ENCODE measurements at places on chromosomes 1 and 21. TPM values are rescaled to one million over a fixed set of nuclear protein-coding genes. Genes with fewer than 3 reads are reported as not detected.

DMRTB1 gene
- total RNA-seq = not detected

EPHB2 gene
- 80.2 TPM for total RNA-seq

GJA9 gene
- total RNA-seq = not detected

PRXL2B gene
- total RNA-seq = 29.6 TPM

CD247 gene
- 1.5 TPM for total RNA-seq

APOBEC4 gene
- total RNA-seq = not detected

SOX13 gene
- total RNA-seq = 27.8 TPM

- no peak overlapping the region for H3K27ac ChIP-seq
- no peak overlapping the region for H3K4me3 ChIP-seq
- H3K27me3 ChIP-seq = peaks cover 52% of the 10 kb centered on the region
- DNase-seq = no peak
Measured at GRCh38 chr1:53731779-53732305, 7.1 kb downstream of the GLIS1 start.

DNA sequence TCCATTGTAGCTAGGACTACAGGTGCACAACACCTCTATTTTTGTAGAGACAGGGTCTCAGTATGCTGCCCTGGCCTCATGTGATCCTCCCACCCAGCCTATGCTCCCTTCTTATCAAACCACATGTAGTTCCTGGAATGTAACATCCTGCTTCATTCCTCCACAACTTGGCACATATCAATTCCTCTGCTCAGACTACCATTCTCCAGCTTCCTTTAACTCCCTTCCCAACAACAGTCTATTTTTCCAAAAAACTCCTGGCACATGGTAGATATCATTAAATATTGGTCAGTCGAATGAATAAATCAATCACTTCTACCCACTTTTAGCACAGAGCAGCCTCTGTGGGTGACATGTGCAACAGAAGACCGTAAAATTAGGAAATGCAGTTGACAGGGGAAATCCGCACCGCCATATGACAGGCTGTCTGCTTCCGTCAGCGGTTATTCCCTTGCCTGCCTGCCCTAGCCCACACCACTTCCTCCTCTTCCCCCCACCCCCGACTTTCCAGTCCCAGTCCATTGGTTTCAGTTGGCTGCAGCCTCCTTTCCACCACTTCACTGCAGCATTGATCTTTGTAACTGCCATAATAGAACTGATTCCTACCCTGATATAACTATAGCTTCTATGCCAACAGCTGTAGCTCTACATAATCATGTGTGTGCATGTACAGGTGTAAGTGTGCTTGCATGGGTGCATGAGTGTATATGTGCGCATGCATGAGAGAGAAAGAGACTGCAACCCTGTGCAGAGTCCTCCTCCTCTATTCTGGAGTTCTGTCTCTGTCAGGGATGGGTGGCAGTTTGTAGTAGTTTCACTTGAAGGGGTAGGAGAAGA is 6.8 kb upstream of the AKR1A1 start:
- no peak overlapping the region for H3K4me3 ChIP-seq
- no peaks in the 10 kb centered on the region for H3K4me1 ChIP-seq
- no peak for DNase-seq
- H3K27me3 ChIP-seq = no peaks in the 10 kb centered on the region

DNA sequence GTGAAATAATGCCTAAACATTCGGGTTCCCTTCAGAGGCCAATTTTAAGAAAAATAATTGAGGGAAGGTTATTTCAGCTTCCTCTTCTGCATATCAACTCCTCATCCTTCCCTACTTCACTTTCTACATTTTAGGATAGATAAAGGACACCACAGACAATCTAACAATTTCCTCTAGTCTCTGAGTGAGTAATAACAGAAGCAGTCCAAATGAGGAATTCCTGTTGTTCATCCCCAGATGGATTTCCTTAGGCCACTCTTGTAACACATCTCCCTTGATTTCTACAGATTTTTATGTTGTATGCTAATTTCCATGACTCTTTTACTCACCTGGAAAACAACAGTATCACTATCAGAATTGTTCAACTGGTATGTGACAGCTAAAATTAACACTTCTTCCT is 87.7 kb upstream of the LYPLAL1 start:
- no peak overlapping the region for H3K4me3 ChIP-seq
- H3K4me1 ChIP-seq = no peaks in the 10 kb centered on the region
- DNase-seq = no peak
- no peak overlapping the region for H3K27ac ChIP-seq
- no peaks in the 10 kb centered on the region for H3K27me3 ChIP-seq

- no peaks in the 10 kb centered on the region for H3K27me3 ChIP-seq
- no peak overlapping the region for H3K27ac ChIP-seq
- DNase-seq = no peak
- no peaks in the 10 kb centered on the region for H3K36me3 ChIP-seq
- no peaks in the 10 kb centered on the region for H3K4me1 ChIP-seq
Measured at GRCh38 chr1:232335741-232336293, 294.1 kb downstream of the SIPA1L2 start.

- no peak overlapping the region for H3K4me3 ChIP-seq
- no peak overlapping the region for H3K27ac ChIP-seq
- no peak for DNase-seq
- peaks cover 4% of the 10 kb centered on the region for H3K4me1 ChIP-seq
Measured at GRCh38 chr21:42150474-42151085, 68.4 kb upstream of the ABCG1 start.

DNA sequence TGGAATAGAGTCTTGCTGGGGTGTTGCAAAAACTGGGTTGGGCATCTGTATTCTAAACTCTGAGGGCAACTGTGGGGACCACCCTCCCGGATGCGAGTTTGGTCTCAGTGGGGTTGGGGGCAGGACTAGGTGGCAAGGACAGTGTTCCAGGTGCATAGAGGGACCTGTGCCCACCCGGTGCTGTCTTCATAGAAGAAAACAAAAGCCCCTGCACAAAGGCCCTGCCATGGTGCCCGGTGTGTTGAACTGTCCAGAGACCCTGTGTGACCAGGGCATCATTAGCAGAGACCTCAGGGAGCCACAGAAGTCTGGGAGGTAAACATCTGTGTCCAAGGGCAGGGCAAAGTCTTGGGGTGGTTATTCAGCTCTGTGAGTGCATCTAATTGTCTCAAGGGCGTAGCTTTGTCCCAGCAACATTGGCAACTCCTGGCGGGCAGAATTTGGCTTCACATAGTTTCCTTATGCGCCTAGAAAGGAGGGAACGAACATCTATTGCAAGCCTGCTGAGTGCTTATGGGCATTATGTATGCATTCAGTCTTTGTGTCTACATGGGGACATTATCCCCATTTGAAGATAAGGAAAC is 72.2 kb upstream of the IFFO2 start:
- no peak overlapping the region for H3K4me3 ChIP-seq
- no peak for DNase-seq

- no peak overlapping the region for H3K4me3 ChIP-seq
- no peak for DNase-seq
- H3K27ac ChIP-seq = no peak overlapping the region
- peaks cover 4% of the 10 kb centered on the region for H3K27me3 ChIP-seq
- H3K4me1 ChIP-seq = peaks cover 7% of the 10 kb centered on the region
Measured at GRCh38 chr1:25794325-25794724, 5.7 kb upstream of the SELENON start.

DNA sequence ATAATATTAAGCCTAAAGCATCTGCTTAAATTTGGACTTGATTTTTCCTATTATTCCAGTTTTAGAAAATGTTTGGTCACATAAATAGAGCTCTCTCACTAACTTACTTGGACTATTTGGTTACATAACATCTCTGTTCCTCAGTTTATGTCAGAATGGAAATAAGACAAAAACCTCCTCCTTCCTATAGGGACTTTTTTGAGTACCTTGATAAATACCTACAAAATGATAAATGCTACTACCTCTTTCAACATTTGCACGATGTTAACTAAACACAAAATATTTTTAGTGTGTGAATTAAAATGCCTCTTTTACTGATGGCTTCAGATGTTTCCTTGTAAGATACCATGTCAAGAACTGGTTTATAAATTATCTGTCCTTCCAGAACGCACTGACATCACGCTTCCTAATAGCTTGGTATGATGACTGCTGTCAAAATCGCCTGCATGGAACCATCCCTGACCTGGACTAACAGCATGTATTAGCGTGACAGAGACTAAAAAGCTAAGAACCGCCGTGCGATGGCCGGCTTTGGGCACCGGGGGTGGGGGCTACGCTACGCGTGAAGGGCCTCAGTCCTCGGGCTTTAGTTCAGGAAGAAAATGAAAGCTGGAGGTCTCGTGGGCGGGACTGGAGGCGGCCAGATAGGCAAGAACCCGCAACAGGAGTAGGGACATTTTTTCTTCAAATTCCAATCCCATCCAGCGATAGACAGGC is 133.2 kb upstream of the BARHL2 start:
- peaks cover 15% of the 10 kb centered on the region for H3K4me1 ChIP-seq
- DNase-seq = peak; percentile 68
- no peak overlapping the region for H3K27ac ChIP-seq
- H3K36me3 ChIP-seq = no peaks in the 10 kb centered on the region
- H3K4me3 ChIP-seq = peak overlapping the region; percentile 67
- peaks cover 76% of the 10 kb centered on the region for H3K27me3 ChIP-seq

GRCh38 chr1:56524263-56524662 is 55.1 kb downstream of the PLPP3 start:
- H3K27ac ChIP-seq = no peak overlapping the region
- H3K4me1 ChIP-seq = peaks cover 26% of the 10 kb centered on the region
- DNase-seq = no peak
- no peaks in the 10 kb centered on the region for H3K27me3 ChIP-seq
- no peak overlapping the region for H3K4me3 ChIP-seq

GRCh38 chr1:119358636-119359035 is 9.9 kb upstream of the HAO2 start:
- no peak for DNase-seq
- no peaks in the 10 kb centered on the region for H3K27me3 ChIP-seq
- no peaks in the 10 kb centered on the region for H3K4me1 ChIP-seq
- H3K27ac ChIP-seq = no peak overlapping the region
- no peak overlapping the region for H3K4me3 ChIP-seq

GRCh38 chr21:46095814-46096595 is 1.9 kb upstream of the COL6A2 start:
- H3K27ac ChIP-seq = no peak overlapping the region
- peaks cover 49% of the 10 kb centered on the region for H3K27me3 ChIP-seq
- H3K4me1 ChIP-seq = no peaks in the 10 kb centered on the region
- H3K4me3 ChIP-seq = no peak overlapping the region
- no peak for DNase-seq
- no peaks in the 10 kb centered on the region for H3K36me3 ChIP-seq

DNA sequence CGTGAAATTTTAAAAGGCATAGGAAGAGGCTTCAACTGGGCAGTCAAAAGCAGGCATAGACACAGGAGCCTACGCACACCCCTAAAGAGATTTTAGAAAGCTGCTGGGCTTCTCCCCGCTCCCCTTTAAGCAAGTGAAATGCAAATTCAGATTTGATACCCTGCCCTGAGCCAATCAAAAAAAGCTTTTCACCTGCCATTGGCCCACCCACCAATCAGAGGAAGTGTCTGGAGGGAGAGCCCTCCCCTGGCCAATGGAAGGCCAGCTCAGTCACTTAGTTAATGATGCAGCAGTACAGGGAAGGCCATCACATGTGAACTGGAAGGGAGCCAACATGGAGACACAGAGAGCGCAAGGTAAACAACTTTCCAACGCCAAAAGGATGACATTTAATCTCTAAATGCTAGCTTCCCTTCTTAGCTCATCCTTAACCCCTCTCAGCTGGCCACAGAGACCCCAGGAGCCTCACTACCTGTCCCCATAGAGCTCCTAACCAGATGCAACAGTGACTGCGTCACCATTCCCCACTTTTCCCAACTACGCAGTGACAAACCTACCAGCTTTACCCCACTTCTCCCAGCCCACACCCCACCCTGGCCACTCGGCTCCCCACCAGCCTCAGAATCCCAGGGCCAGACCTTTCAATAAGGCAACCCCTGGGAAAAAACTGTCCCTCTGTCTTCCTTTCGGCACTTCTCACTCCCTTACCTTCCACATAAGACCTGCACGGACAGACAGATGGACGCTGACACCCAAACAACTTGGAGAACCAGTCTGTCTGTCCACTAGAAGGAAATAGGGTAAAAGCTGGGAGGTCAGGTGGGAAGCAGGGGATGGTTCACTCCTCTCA is 71.0 kb downstream of the CD46 start:
- H3K27ac ChIP-seq = no peak overlapping the region
- DNase-seq = peak; percentile 42
- H3K4me3 ChIP-seq = no peak overlapping the region
- H3K4me1 ChIP-seq = no peaks in the 10 kb centered on the region
- no peaks in the 10 kb centered on the region for H3K27me3 ChIP-seq
- H3K36me3 ChIP-seq = no peaks in the 10 kb centered on the region

GRCh38 chr1:110152133-110152785 is 2.0 kb downstream of the SLC6A17 start:
- DNase-seq = no peak
- H3K4me3 ChIP-seq = no peak overlapping the region
- H3K27ac ChIP-seq = no peak overlapping the region
- H3K27me3 ChIP-seq = peaks cover 94% of the 10 kb centered on the region

GRCh38 chr1:205978676-205979075 is 24.5 kb downstream of the RAB7B start:
- no peaks in the 10 kb centered on the region for H3K27me3 ChIP-seq
- H3K4me3 ChIP-seq = no peak overlapping the region
- H3K27ac ChIP-seq = no peak overlapping the region
- no peak for DNase-seq

DNA sequence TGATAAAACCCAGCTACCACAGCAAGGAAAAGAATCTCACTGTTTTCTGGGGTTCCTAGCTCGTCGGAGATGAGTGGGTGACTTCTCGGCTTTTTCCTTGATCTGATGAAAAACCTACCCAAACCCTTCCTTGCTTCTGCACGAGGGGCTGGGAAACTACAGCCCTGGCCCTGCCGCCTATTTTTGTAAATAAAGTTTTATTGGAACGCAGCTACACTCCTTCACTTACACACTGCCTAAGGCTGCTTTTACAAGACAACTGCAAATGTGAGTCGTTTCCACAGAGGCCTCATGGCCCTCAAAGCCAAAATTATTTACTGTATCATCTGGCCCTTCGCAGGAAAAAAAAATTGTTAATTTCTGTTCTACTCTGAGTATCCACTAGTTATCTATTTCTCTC is 116.0 kb upstream of the TMPRSS2 start:
- no peaks in the 10 kb centered on the region for H3K36me3 ChIP-seq
- H3K4me1 ChIP-seq = no peaks in the 10 kb centered on the region
- H3K27me3 ChIP-seq = no peaks in the 10 kb centered on the region
- H3K4me3 ChIP-seq = no peak overlapping the region
- no peak for DNase-seq

- no peak overlapping the region for H3K27ac ChIP-seq
- no peak for DNase-seq
- no peaks in the 10 kb centered on the region for H3K27me3 ChIP-seq
- H3K4me3 ChIP-seq = no peak overlapping the region
- peaks cover 17% of the 10 kb centered on the region for H3K4me1 ChIP-seq
Measured at GRCh38 chr1:245184779-245185178, 30.0 kb downstream of the KIF26B start.

All from neural progenitor cell (in vitro differentiated cells).